ENCODE measurements at places on chromosomes 1 and 21.

DNA sequence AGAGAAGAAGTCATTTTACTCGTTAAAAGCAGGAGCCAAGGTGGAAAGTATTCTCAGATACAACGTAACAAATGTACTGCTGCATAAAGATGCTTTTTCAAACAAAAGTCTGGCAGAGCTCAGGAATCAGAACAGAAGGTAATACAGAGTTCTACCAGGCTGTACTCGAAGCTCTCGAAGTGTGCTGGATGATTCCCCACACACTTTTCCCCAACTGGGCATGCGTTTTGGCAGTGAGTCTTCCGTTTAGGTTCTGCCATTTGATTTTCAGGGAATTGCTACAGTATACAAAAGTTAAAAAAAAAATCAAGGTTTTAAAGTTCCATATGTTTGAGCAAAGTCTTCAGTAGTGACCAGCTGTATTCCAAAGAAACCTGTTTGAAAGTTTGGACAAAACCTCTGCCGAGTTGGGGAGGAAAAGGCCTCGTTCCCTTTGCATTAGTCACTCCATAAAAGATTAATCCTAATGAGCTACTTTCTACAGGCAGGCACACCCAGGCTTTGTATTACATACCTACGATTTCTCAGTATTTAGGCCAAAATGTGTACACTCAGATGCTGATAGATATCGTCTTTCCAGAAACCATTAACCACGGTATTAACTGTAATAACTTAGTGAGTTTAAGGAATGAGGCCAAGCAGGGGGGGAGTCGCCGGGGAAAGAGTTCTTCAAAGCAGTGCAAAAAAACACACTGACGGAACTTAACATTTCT, 477.1 kb downstream of the LMO4 start:
- DNase-seq, result peak; percentile 96

DNA sequence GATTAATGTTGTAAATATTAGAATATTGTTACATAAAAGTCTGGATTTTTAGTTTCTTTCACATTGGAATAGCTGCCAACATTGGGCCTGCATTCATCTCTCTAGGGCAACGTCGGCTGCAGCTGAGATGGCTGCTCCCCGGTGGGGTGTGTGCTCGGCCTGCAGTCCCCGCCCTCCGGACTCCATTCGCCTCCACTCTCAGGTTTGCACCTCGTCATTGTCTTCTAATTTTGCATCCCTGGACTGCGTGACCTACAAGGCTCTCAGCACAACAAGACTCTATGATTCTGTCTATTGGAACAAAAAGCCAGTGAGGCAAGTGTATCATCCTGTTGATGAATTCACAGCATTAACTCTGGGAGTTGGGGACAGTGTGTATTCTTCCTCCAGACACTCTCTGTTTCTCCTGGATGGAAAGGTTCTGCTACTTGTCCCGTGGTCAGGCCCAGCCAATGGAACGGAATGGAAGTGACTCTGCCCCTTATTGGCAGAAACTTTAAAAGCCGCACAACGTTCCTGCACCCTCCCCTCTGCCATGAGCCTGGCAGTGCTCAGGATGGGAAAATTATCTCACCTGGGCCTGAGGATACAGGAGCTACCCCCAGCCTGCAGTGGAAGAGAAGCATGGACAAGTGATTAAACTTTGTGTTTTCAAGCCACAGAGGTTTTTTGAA, 105.0 kb upstream of the SAMD11 start:
- no peak for DNase-seq

GRCh38 chr1:170864876-170865538, 70.3 kb upstream of the MROH9 start:
- no peak for DNase-seq

DNA sequence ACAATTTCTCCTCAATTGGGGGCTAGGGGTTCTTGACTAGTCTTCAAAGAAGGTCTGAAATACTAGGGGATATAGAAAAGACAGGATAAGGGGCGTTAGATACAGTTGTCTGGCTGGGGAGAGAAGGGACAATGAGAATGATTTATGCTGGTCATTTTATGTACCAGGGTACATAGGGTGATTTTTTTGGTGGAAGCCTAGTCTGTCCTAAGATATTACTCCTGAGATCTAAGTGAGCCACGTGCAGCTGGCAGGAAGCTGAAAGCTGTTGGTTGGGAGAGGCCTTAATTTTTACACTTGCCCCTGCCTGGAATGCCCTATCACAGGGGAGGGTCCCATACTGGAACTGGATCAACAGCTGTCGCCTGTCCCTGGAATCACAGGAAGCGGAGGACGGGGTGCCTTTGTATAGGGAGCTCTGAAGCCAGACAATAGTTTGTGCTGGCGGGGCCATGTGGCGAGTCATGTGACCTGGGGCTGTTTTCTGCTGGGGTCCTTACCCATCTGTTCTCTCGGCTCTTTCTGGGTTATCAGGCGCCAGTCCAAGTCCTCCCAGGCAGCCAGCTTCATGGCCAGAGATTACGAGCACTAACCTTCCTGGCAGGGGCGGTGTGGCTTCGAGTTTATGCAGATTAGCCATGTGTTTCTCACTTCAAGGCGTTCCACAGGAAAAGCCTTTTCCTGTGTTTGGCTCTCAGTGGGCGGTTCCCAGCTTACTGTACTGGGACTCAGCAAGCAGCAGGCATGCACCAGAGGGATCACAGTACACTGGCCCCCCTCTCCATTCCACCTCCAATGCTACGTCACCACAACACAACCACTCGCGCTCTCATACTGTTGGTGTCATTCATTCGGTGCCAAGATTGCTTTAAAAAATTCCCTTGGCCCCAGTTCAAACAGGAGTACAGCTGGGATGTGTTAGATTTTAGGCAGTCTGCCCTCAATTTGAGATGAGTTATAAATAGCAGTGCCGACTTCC, 27.5 kb downstream of the ARID1A start:
- peak; percentile 92 for DNase-seq

- DNase-seq, result peak; percentile 24
Measured at GRCh38 chr1:37940299-37940947, 6.4 kb downstream of the INPP5B start.

DNA sequence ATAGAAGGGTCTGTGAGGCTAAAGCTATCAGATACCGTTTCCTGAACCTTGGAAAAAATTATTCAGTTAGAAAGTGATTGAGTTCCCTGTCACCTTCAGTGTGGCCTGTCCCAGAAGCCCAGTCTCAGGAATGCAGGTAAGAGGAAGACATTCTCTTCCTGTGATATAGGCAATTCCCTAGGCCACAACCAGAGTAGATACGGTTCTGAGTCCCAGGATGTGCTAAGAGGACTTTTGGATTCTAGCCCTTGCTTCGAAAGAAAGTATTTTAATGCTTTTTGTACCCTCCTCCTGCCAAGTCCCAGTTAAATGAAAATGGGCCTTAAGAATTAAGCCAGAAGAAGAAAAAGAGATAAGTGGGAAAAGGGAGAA, 313.5 kb upstream of the PLXNA2 start:
- DNase-seq, result no peak

GRCh38 chr21:29407571-29407970, 108.8 kb downstream of the BACH1 start:
- no peak for DNase-seq

DNA sequence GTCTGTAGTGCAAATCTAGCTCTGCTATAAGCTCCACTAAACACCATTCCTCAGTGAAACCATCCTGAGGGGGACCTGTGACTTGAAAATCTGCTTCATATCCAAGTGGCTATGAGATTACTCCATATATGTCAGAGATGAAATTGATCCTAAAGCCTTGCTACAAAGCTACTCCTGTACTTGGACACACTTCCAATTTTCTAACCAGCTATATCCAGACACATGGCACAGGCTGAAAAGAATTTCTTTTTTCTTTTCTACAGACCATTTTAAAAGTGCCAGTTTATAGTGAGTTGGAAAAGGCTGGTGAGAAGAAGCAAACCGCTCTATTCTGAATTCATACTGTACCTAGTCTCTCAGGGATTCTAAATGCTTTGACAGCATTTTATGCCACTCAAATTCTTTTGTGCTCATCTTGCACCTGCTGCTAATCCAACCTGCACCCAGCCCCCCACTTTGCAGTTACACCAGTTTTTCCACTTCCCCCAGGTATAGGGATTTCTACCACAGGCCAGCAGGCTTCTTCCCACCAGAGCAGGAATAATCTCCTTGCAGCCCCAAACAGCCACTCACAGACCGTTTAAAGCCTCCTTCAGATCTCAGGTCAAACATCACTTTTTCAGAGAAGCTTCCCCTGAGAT, 112.5 kb downstream of the RERE start:
- DNase-seq, result no peak

- DNase-seq, result peak; percentile 64
Measured at GRCh38 chr21:29334717-29335428, 36.2 kb downstream of the BACH1 start.

GRCh38 chr1:45721207-45721606, 29.2 kb downstream of the IPP start:
- DNase-seq, result peak; percentile 7

- DNase-seq, result no peak
Measured at GRCh38 chr1:240247899-240248298, 156.2 kb downstream of the FMN2 start.

DNA sequence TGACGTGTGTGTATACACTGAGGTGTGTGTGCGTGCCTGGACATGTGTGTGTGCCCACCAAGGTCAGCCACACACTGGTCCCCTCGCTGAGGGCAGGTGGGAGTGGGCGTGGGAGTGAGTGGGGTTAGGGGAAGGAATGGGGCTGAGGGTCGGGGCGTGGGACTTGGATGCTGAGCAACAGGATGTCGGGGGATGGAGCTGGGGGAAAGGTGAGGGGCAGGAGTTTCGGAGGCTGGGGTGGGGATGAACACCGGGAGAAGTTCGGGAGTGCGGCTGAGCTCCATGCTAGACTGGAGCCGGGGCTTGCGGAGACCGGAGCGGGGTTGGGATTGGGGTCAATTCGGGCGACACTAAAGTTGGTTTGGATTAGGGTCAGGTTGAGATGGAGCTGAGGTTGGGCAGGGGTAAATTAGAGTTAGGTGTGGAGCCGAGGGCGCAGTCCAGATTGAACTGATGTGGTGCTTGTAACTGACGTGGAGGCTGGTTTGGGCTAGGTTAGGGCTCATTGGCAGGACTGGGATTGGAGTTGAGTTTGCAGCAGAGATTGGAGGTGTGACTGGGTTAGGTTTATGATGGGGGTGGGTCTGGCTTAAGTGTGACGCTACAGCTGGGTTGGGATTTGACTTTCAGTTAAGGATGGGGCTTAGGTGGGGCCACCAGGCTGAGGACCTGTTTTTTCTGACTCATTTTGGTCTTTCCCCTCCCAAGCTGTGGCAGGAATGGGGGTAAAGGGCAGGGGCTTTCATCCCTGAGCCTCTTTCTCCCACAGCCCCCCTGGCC, 3.3 kb upstream of the GUCA2A start:
- DNase-seq, result no peak

GRCh38 chr1:24442764-24443163, 27.2 kb downstream of the NIPAL3 start:
- DNase-seq, result peak; percentile 24

DNA sequence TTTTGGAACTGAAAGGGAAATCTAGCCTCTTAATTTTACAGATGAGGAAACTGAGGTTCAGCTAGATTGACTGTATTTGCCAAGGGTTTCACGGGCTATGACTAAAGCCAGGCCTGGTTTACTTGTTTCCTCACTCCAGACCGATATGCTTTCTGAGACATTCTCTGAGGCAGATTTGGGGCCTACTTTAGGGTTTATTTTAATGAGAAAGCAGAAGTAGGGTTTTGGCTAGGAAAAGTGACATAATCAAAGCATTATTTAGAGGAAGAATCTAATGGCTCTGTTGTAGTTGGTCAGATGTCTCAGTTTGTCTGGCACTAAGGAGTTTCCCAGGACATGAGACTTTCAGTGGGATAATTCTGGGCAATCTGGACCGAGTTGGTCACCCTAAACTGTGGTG, 1.5 kb upstream of the RPTN start:
- no peak for DNase-seq

GRCh38 chr1:222084996-222085395, 343.1 kb upstream of the DUSP10 start:
- peak; percentile 84 for DNase-seq

DNA sequence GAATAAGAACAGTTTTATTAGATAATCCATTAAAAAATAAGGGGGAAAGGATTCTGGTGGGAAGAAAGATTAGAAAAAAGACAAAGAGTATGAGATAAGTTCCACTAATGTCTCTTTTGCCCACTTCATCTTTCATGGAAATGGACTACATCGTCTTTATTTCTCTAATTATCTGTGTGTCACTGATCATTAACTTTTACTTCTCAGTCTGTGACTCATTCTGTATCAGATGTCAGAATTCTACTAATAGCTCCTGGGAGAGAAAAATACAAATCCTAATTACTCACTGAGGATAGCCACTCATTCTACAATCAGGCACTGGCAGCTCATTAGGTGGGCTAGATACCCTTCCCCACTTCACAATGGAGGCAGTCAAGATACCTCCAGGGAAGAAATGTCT, 41.7 kb downstream of the ILDR2 start:
- DNase-seq, result peak; percentile 91

GRCh38 chr1:44801491-44802305, 1.5 kb downstream of the PLK3 start:
- DNase-seq, result no peak

- DNase-seq, result no peak
Measured at GRCh38 chr1:56797065-56797685, 22.0 kb downstream of the FYB2 start.

GRCh38 chr1:39727221-39727931, 11.3 kb upstream of the PPIE start:
- DNase-seq, result no peak

DNA sequence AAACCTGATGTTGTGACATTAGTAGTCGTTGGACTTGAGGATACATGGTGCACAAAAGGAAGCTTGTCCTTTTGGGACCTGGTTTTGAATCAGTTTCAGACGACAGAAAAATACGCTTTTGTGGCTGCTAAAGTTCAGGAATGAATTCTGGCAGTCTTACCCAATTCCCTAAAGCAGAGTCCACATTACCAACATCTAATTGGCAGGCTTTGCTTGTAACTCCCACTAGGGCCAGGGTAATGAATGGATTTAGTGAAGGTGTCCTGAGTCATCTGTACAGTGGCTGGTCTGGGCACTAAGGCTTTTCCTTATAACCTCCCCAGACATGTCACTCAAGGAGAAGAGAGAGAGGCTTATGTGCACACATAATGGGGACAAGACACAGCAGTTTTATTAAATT, 66.2 kb upstream of the RNPC3 start:
- peak; percentile 7 for DNase-seq

DNA sequence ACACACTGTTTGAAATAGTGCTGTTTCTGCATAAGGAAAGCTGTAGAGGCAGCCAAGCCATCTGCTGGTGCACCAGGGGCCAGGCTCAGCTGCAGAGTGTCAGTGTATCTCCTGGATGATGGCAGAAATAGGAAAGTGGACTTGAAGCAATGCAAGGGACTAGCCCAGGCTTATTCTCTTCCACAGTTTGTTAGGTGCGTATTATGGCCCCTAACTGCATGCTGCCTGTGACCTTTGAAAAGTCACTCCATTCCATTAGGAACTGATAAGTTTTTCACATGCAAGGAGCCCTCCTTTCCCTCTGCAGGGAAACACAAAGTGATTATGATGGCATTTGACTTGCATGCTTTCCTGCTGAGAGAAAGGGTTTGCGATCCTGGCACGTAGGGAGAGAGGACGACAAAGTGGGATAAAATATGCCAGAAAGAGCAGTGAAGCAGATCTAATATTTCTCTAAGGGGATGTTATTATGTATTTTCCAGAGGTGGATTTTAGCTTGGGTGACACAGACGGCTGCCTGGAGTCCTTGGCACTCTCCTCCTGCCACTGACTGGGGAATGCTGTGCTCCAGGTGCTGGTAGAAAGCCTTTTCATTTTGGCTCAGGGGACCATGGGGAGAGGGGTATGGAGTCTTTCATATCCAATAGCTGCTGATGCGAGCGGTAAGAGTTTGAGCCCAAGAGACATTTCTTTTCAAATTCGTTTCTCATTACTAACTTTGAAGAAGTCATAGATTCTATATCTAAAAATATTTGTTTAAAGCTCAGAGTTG, 402.1 kb upstream of the B3GALT2 start:
- no peak for DNase-seq

GRCh38 chr1:198326915-198327314, 170.1 kb downstream of the NEK7 start:
- DNase-seq, result no peak
